Cardiac septum (tissue), 1 donor: ENCODE measurements at places on chromosomes 1 and 21. TPM values are rescaled to one million over a fixed set of nuclear protein-coding genes. Genes with fewer than 3 reads are reported as not detected.

- no peak for DNase-seq
Observed at GRCh38 chr1:157472056-157472701, 80.1 kb downstream of the FCRL5 start.

GRCh38 chr21:26715878-26716506, 129.2 kb downstream of the ADAMTS1 start:
- DNase-seq: no peak

GRCh38 chr1:32454726-32455125, 10.1 kb upstream of the ZBTB8B start:
- DNase-seq: no peak

DNA sequence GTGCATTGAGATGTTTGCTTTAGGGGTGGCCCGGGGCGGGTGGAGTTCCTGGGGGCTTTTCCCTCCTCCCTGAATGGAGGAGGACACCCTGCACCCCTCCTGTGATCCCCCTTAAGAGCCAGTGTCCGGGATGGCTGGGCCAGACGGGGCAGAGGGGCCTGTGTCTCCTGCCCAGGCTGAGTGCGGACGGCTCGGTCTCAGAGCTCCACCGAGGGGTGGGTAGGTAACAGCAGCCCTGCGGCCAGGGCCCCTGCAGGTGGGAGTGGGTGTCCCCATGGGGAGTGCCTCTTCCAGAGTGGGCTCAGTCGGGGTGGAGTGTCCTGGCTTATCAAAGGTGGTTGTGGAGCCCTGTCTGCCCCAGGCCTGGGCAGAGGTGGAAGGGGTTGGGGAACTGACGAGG, 23.1 kb downstream of the TP73 start:
- DNase-seq: no peak

The RHOU gene
- 3.8 TPM for total RNA-seq

The HAO2 gene
- total RNA-seq: not detected

The COL24A1 gene
- 1.3 TPM for total RNA-seq

- DNase-seq: no peak
Observed at GRCh38 chr1:230123280-230124185, 56.5 kb downstream of the GALNT2 start.

DNA sequence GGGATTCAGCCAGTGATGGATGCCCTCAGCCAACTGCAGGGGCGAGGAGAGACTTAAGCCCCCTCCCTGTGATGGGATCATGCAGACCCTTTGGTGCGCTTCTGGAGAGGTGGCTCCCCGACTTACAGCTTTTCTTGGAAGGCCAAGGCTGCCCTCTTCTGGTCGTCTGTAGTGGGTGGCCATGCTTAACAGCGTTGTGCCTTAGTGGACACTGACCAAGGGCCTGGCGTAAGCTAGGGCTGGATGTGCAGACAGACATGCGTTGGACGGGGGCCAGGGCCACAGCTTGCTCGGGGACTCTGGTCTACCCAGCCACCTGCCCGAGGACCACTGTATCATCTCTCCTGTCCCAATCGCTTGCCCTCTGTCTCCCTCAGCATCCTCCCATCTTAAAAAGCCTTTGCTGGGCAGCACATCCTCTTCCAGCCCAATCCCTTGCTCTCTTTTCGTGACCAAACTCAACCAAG, 5.5 kb downstream of the AZIN2 start:
- peak; percentile 82 for DNase-seq

- DNase-seq: no peak
Observed at GRCh38 chr21:24115141-24115540, 1492.1 kb downstream of the MRPL39 start.

DNA sequence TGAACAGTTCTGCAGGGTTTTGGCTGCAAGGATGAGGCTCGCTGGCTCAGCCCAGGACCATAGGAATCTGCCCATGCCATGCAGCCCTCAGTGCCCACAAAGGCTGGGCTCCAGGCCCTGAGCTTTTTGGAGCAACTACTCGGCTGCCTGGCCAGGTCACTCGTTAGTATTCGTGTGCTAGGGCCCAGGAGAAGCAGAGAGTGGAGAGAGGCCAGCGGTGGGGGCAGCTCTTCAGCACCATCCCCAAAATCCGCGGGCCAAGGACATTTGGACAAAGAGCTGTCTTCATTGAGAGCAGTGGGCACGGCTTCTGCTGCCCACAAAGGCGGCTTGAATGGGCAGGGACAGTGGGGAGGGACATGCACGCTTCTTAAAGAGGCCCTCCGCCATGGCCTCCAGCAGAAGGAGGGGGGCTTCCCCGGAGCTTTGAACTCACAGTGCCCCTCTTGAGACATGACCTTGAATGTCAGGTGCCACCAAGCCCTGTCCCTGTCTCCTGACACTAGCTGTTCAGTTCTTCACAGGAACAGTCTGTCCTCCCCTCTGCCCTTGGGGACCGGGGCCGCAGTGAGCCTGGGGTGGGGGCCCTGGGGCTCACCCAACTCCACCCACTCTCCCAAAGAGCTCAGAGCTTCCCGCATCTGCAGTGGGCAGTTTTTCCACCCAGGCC, 106.1 kb upstream of the ARHGEF16 start:
- DNase-seq: no peak
